Peyer's patch (tissue), 4 donors: ENCODE measurements at places on chromosomes 2 and 18.

DNA sequence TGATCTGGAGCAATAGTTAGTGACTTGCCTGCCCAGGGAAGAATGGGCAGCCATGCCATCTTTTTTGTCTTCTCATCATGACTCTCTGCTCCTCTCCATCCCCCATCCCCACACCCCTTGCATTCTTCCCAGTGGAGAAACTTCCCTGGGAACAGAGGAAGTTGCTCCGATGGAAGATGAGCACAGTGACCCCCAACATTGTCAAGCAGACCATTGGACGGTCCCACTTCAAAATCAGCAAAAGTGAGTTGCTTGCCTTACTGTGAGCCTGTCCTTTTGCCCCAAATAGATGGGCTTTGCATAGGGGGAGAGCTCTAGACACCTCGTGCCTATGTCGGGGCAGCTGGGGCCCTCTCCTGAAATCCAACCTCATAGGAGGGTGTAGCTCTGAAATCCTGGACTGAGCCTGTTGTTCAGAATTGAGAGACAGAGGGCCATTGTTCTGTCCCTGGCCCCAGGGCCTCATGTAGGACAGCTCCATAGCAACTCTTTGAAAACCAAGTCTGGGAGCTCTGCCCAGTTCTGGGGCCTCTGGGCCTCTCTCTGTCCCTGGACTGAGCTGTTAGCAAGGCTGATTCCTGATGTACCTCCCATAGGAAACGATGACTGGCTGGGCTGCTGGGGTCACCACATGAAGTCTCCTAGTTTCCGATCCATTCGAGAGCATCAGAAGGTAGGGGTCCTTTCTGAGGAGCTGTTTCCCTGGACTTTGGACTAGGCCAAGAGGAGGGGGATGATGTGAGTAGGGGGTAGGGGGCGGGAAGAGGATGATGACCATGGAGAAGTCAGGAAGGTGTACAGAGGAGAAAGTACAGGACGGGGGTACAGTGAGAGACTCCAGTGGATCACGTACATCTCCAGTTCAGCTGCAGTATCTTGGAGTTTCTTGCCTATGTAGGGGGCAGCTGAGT, 35.2 kb downstream of the TTLL4 start:
- no peak for DNase-seq

GRCh38 chr2:1971124-1971523, 226.8 kb upstream of the PXDN start:
- no peak for DNase-seq

- no peak for DNase-seq
Measured at GRCh38 chr2:15792331-15792730, 148.0 kb upstream of the MYCN start.

DNA sequence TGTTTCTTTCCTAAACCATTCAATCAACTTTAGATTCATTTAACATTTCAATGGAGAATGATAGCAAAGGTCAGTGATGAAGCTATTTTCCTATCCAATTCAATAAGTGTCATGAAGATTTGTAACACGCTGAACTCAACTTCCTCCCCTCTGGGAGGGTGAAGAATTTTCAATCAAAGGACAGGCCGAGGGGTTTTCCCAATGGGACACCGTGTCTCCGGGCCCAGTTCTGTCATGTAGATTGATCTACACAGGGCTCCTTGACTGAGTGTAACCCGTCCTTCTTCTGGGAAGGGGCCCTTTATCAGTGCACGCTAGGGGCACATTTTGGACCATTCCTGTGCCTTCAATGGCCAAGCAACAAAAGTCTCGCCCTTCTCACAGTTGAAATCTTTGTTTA, 90.1 kb downstream of the KCNE4 start:
- no peak for DNase-seq

DNA sequence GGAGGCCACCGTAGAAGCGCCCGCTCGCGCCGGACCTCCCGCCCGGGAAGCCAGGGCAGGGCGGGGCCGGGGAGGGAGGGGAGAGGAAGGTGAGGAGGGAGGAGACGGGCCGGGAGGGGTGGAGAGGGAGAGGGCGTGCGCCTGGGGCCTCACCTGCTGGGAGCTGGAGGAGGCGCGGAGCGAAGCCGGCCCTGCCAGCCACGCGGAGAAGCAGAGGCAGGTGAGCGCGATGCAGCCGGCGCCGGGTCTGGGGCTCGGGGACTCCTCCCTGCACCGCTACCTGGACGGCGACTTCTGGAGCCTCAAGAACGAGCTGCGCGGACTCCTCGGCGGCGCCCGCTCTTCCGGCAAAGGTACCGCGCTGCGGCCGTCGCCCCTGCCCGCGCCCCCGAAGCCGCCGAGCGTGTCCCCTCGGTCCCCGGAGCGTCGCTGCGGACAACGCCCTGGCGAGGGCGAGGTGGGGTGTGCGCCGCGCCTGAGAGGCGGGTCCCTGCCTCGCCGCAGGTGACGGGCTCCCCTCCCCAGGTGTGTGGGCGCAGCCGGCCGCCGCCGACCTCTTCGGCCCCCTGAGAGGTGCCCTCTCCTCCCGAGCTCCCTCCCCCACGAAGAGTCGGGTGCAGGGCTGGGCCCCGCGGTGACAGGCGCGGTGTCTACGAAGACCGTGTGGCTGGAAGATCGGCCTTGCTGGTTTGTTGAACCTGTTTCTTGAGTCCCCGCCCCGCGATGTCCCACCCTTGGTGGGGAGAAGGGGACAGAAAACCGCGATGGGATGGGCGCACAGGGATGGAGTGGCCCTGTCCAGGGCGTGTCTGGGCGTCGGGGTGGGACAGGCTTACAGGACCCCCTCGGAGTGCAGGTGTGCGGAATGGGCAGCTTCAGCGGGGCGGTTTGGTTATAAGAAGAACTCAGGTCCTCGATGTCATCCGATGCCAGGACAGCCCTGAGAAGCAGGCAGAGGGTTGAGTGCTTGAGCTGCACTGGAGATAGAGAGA, at the start of gene ACOXL:
Gene ACOXL (plus strand): TSS at position 152 of the 992 bp plus-strand sequence. CDS start 35,817 bp downstream, outside the sequence.
- no peak for DNase-seq

GRCh38 chr18:36511791-36512352, 214.4 kb downstream of the FHOD3 start:
- DNase-seq, result no peak

DNA sequence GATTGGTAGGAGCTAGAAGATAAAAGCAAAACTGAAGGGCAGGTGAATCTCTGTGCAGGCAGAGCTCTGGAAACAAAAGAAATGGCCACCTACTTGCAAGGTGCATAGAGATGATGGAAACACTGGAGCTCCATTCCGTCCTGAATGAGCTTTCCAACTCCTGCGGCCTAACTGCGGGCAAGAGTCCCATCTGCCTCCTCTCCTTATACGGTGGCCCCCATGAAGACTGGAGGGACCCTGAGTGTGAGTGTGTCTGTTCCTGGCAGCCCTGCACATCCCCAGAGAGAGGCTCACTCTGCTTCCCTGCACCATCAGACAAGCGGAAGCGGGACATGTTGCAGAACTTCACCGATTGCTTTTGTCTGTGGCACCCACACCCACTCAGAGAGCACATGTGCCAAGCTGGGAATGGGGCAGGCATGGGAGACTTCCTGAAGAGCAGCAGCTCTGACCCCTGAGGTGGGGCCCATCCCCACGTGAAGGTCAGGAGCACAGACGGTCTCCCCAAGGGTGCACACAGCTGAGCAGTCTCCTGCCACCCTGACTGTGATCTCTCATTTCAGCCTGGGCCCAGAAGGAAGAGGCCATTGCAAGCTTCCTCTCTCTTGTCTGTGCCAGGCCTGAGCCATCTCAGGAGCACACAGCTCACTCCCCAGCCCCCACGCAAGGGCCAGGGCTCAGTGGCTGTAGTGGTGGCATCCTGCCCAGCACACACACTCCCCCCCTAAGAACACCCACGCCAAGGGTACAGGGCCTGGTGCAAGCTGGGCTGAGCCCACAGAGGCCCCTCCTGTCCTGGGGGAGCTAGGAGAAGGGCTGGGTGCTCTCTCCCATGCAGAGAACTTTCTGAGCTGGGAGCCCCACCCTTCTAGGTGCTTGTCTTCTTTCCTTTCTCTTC, 75.3 kb downstream of the STPG4 start:
- peak; percentile 58 for DNase-seq

DNA sequence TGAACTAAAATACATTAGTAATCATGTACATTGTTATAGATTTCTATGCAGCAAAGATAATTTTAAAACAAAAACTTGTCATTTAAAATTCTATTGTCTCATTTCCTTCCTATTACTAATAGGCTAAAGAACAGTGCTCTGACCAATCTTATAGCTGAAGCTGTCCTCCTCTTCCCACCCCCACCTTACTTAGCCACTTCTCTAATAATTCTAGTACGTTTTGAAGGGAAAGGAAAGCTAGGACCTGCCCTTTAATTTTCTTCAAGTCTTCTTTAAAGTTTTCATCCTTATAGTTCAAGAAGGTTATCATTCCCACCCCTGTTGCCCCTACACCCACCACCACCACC, 121.6 kb downstream of the RBMS1 start:
- no peak for DNase-seq

GRCh38 chr2:74740395-74740740, 86.3 kb downstream of the SEMA4F start:
- no peak for DNase-seq

GRCh38 chr18:55349685-55350084, 238.3 kb downstream of the TCF4 start:
- no peak for DNase-seq

DNA sequence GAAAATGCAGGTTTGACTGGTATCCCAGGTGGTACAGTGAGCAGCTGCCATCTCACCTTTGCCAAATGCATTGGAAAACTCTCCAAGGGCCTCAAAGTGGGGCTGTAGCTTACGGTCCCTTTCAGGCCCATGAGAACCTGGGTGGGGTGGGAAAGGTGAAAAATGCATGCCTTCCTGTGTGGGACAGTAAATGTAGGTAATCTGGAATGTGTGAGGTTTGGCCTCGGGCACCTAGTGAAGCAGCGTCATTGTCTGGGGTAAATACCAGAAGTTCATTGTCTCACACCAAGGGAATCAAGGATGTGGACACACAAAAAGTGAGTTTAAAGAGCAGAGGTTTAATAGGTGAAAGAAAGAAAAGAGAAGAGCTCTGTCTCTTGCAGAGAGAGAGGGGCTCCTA, 36.6 kb downstream of the TIMM21 start:
- no peak for DNase-seq

- no peak for DNase-seq
Measured at GRCh38 chr2:109243526-109244303, 114.7 kb downstream of the SH3RF3 start.

DNA sequence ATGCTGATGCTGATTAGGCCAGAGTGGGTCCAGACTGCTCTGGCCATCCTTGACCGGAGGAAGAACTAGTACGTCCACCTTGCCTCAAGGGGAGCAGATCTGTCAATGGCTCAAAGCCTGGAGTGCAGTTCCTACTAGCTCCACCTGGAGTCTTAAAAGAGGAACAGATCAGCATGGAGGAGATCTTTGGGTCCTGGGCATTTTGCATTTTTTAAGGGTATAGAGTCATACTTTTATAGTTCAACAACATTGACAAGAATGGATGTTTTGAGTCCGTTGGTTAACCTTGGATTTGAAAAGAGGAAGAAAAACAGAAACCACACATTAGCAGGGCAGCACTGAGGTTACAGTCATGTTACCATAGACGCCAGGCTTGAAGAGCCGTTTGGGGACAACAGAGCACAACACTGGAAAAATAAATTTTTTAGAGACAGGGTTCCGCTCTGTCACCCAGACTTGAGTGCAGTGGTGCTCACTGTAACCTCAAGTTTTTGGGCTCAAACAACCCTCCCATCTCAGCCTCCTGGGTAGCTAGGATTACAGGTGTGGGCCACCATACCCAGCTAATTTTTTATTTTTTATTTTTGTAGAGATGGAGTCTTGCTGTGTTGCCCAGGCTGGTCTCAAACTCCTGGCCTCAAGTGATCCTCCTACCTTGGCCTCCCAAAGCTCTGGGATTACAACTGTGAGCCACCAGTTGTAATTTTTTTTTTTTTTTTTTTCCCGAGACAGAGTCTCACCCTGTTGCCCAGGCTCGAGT, 78.5 kb downstream of the PRKCE start:
- DNase-seq, result peak; percentile 73

GRCh38 chr2:72040629-72041571, 106.8 kb downstream of the CYP26B1 start:
- no peak for DNase-seq

DNA sequence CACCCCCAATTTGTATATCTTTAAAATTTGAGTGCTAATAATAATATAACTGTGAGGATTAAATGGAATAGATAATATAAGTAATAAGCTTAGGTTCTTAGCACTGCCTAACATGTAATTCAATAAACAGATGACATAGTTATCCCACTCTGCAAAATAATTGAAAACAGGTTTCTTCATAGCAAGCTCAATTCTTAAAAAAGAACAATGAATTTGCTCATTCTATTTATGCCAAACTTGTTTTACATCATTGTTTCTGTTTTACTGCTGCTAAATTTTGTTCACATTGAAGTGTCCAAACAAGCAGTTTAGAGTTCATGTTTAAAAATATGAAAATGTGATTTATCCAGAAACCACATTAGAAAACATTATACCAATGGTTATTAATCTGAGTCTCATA, 217.0 kb downstream of the MBD5 start:
- no peak for DNase-seq

DNA sequence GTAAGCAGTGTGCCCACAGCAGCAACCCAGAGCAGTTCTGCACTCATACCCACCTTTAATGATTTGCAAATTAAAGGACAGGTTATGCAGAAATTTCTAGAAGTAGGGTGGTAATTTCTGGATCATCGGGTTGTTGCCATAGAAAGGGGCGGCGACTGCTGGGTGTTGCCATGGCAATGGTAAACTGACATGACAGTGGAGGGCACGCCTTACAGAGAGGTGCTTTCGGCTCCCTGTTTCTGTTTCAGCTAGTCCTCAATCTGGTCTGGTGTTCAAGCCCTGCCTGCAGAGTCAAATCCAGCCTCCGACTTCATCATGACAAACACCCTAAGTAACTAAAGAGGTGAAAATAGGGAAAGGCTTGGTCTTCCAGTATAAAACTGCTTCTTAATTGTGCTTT, 667.7 kb downstream of the SOCS6 start:
- DNase-seq, result no peak

DNA sequence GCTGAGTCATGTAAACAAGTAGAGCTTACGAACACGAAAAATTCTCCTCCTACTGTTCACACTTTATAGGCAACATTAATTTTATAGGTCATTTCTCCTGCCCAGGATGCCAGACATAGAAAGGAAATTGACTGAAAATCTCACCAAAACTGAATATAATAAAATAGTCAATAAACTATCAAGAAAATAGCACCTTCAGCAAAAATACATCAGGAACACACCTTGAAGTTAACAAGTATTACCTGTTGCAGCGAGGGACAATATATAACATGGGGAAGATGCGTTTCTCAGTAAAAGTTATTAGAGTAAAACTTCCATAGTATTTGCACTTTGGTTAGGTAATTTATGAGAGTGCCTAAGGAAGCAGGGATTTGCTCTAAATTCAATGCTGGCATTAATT, 344.6 kb downstream of the KCNJ3 start:
- no peak for DNase-seq

GRCh38 chr2:129777146-129777545, 202.3 kb upstream of the RAB6C start:
- DNase-seq, result no peak

- DNase-seq, result no peak
Measured at GRCh38 chr2:16441431-16441830, 224.2 kb downstream of the CYRIA start.

GRCh38 chr2:222688917-222689316, 17.5 kb downstream of the MOGAT1 start:
- DNase-seq, result no peak

GRCh38 chr2:121608967-121609366, 40.3 kb downstream of the CLASP1 start:
- DNase-seq, result no peak
